ENCODE measurements at places on chromosomes 6 and 20. TPM values are rescaled to one million over a fixed set of nuclear protein-coding genes. Genes with fewer than 3 reads are reported as not detected.

SAMD5 gene
- total RNA-seq, result 1.5 TPM

OPN5 gene
- not detected for total RNA-seq

ZKSCAN3 gene
- 3.6 TPM for total RNA-seq

TNFRSF6B gene
- total RNA-seq, result 509 TPM

MICB gene
- 13.0 TPM for total RNA-seq
